Muscle of leg (tissue), 16 donors: ENCODE measurements at places on chromosomes 6 and 20. TPM values are rescaled to one million over a fixed set of nuclear protein-coding genes. Genes with fewer than 3 reads are reported as not detected.

MUC22 gene
- total RNA-seq: not detected

ELMO2 gene
- 30.1 TPM for total RNA-seq

IMPG1 gene
- total RNA-seq: 0.22 TPM

GSTA1 gene
- not detected for total RNA-seq

DDO gene
- total RNA-seq: 0.49 TPM

IFT52 gene
- 30.7 TPM for total RNA-seq

TRDN gene
- total RNA-seq: 204 TPM

APOBEC2 gene
- 509 TPM for total RNA-seq

DUSP15 gene
- 1.6 TPM for total RNA-seq

XKR7 gene
- 0.04 TPM for total RNA-seq

ENPP5 gene
- 4.7 TPM for total RNA-seq

FYN gene
- 97.1 TPM for total RNA-seq

TRERF1 gene
- total RNA-seq: 5.1 TPM

SYNDIG1 gene
- 2.5 TPM for total RNA-seq

FBXO30 gene
- total RNA-seq: 8.7 TPM

TAAR8 gene
- not detected for total RNA-seq

CRISP3 gene
- 0.04 TPM for total RNA-seq

GPLD1 gene
- total RNA-seq: 2.7 TPM

CLDN20 gene
- not detected for total RNA-seq
